ENCODE measurements at places on chromosomes 3 and 15. TPM values are rescaled to one million over a fixed set of nuclear protein-coding genes. Genes with fewer than 3 reads are reported as not detected.

The KLHL40 gene
- total RNA-seq = not detected

GRCh38 chr3:115401298-115401697, 222.0 kb upstream of the GAP43 start:
- no peak for DNase-seq

GRCh38 chr15:62875626-62876021, 166.9 kb upstream of the TPM1 start:
- no peak for DNase-seq

DNA sequence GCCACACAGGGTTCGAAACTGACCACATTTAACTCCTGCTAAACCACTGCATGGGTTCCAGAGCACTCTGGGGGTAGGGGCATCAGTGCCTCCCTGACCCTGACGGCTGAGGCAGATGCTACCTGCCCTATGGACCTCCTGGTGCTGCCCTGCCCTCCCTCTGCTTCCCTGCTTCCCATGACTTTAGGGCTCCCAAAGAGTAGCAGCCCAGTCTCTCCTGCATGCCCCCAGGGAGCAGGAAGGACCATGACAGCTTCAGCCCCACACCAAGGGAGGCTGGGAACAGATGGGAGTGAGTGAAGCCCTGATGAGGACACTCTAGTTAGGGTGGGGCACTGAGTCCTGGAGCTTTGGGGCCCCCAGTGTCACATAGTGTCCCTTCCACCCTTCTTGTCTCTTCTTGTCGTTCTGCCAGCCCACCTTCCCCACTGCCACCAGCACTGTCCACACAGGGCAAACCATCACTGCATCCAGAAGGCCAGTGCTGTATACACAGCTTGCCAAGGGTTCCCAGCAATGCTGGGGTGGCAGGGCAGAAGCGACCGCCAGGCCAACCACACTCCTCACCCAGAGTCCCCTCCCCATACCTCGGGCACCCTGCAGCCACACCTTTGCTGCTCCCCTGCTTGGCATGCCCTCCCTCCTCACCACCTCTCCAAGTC, 31.0 kb downstream of the SRPRB start:
- no peak for DNase-seq

DNA sequence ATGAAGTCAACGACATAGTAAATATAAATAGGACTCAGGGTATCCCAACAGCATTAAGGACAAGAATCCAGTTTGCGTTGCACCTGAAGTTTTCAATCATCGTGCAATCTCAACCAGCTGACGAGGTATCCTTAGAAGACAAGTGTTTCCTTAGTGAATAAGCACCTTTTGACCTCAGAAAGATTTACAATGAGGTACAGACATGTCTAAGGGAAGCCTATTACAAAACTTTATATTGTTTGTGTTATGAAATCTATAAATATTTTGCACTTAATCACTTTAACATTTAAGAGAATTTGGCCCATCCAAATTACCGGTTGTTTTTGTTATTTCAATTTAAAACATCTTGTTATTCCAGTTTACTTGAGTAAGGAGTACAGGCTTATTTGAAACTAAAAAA, 64.9 kb upstream of the PRICKLE2 start:
- DNase-seq = no peak
